ENCODE measurements at places on chromosomes 5 and 9. TPM values are rescaled to one million over a fixed set of nuclear protein-coding genes. Genes with fewer than 3 reads are reported as not detected.

DNA sequence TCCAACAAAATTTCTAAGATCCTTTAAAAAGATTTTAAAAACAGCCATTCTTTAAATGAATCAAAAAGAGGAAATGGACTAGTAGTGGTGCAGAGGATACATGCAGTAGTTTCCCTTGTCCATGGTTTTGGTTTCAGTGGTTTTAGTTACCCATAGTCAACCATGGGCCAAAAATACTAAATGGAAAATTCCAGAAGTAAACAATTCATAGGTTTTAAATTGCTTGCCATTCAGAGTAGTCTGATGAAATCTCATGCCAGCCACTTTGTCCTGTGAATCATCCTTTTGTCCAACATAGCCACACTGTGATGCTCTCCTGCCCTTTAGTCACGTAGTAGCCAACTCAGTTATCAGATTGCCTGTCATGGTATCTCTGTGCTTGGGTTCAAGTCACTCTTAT lies 286.1 kb downstream of the ANXA1 start:
- no peak overlapping the region for H3K27ac ChIP-seq
- H3K4me3 ChIP-seq: no peak overlapping the region
- no peak for DNase-seq
- H3K27me3 ChIP-seq: no peaks in the 10 kb centered on the region
- H3K36me3 ChIP-seq: no peaks in the 10 kb centered on the region

- no peaks in the 10 kb centered on the region for H3K4me1 ChIP-seq
- H3K27me3 ChIP-seq: no peaks in the 10 kb centered on the region
- no peak overlapping the region for H3K4me3 ChIP-seq
- no peak for DNase-seq
- H3K36me3 ChIP-seq: peaks cover 4% of the 10 kb centered on the region
These were observed 260.7 kb downstream of the CRB2 start for GRCh38 chr9:123616707-123617106.

GRCh38 chr5:32182463-32183063 lies 8.4 kb upstream of the GOLPH3 start:
- no peak overlapping the region for H3K27ac ChIP-seq
- H3K36me3 ChIP-seq: no peaks in the 10 kb centered on the region
- no peaks in the 10 kb centered on the region for H3K27me3 ChIP-seq

The IFNA13 gene
- not detected for total RNA-seq

The TDRD7 gene
- 9.3 TPM for total RNA-seq

- no peak overlapping the region for H3K27ac ChIP-seq
- DNase-seq: no peak
- H3K36me3 ChIP-seq: no peaks in the 10 kb centered on the region
These were observed 33.4 kb upstream of the TTC1 start for GRCh38 chr5:159975462-159976019.

The ENTPD8 gene
- not detected for total RNA-seq

The THBS4 gene
- 2.1 TPM for total RNA-seq

DNA sequence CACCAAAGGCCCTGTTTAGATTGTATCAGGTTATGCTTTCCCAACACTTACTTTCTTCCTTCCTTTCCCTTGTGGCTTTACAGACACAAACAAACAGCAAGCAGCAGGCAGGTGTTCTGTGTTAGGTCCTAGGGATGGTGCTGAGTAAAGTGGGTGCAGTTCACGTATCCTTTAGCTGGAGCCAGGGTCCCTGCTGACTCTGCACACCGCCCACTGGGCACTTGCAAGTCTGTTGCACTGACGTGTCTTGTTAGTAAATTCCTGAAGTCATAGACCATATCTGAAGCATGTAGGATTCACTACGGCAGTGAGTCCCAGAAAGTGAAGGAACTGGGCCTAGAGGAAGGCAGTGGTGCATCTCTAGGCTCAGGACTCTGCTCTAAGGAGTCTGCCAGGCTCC lies 96.5 kb downstream of the DAPK1 start:
- no peak overlapping the region for H3K27ac ChIP-seq
- no peak overlapping the region for H3K4me3 ChIP-seq
- H3K27me3 ChIP-seq: no peaks in the 10 kb centered on the region
- H3K36me3 ChIP-seq: no peaks in the 10 kb centered on the region
- no peaks in the 10 kb centered on the region for H3K4me1 ChIP-seq

The OLFML2A gene
- 0.05 TPM for total RNA-seq

GRCh38 chr5:105968981-105969380 lies 1701.8 kb downstream of the EFNA5 start:
- no peaks in the 10 kb centered on the region for H3K36me3 ChIP-seq
- H3K4me3 ChIP-seq: no peak overlapping the region
- no peak overlapping the region for H3K27ac ChIP-seq
- H3K4me1 ChIP-seq: no peaks in the 10 kb centered on the region
- H3K27me3 ChIP-seq: no peaks in the 10 kb centered on the region
- no peak for DNase-seq
